ENCODE measurements at places on chromosomes 4 and X.

GRCh38 chr4:154082760-154083535 lies 294.1 kb upstream of the SFRP2 start:
- no peak for DNase-seq

- no peak for DNase-seq
These were observed 224.5 kb upstream of the GPRIN3 start for GRCh38 chr4:89531932-89532640.

DNA sequence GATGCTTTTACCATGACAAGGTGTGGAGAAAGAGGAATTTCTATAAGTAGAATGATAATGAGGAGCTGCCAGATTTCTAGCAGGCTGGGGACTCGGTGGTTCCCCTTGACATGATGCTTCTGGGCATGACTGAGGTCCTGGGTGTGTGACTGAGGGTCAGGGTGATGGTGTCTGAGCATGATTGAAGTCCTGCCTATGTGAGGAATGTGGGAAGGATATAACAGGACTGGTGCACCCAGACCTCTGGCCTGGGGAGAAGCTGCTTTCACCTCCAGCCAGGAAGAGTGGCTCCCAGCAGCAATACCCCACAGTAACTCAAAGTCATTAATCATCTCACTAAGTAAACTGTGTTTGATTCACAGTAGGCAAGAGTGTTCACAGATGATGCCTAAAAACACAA lies 17.4 kb downstream of the SORBS2 start:
- DNase-seq: no peak

DNA sequence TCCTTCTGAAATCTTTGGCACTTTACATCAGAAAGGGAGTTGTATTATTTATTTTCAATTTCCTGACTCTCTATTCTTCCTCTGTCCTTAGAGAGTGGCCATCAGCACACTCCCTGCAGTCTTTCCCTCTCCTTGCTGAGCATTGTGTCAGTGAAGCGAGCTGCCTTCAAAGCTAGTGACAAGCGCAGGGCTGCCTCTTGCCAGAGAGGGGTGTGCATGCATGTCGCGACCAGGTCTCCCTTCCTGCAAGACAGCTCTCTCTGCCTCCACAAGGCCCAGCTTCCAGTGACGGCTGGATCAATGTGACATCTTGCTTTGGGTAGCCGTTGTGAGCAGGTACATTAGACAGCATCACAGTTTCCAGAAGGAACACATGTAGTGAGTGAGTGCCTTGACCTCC lies 810.9 kb upstream of the TENM3 start:
- no peak for DNase-seq

- DNase-seq: no peak
These were observed 147.0 kb downstream of the PDGFC start for GRCh38 chr4:156824451-156825060.

GRCh38 chr4:134911941-134912340 lies 710.4 kb upstream of the PABPC4L start:
- no peak for DNase-seq

GRCh38 chr4:134708616-134709015 lies 507.0 kb upstream of the PABPC4L start:
- no peak for DNase-seq

DNA sequence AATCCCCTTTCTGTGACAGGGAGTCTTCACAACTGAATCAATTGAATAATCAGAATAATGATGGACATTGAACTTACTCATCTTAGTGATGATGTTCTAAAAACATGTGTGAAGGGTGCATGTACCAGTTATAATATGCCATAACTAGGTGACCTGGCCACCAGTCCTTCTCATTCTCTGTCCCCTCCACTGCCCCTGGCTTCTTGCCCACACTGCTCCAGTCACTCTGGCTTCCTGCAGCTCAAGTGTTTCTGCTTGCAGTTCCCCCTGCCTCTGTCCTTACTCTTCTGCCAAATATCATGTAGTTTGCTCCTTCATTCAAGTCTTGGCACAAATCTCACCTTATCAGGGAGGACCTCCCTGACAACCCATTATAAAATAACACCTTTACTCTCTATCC lies 168.1 kb upstream of the SLC7A11 start:
- peak; percentile 70 for DNase-seq

DNA sequence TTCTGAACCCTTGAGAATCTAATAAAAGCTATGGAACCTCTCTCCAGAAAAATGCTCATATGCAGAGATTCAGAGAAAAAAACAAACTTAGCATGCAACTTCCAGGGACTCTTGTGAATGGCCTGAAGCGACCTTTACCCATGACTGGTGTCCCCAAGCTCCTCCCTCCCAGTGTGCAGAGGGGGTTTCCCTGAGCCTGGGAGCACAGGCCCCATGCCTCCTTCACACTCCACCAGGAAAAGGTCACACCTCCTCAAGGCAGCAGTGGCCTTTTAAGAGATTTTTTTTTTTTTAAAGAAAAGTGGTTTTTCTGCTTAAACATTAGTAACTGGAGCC lies 13.3 kb upstream of the UBA6 start:
- DNase-seq: no peak

DNA sequence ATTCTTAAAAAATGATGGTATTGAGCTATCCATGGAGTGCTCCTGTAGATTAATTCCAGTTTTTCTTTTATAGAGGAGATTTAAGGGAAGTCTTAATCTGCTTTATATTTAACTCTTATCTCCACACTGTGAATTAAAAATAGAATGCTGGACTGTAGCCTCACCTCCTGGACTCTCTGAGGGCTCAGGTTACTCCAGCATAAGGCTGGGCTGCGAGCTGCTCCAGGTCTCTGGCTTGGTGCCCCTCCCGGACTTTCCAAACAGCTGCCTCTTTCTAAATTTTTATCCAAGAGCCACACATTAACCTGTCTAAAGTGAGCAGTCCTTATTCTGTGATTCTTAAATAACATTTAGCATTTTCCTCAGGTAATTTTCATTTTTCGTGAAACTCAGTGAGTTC lies 218.7 kb upstream of the JADE1 start:
- DNase-seq: no peak

- no peak for DNase-seq
These were observed 169.3 kb downstream of the GC start for GRCh38 chr4:71614621-71615020.

DNA sequence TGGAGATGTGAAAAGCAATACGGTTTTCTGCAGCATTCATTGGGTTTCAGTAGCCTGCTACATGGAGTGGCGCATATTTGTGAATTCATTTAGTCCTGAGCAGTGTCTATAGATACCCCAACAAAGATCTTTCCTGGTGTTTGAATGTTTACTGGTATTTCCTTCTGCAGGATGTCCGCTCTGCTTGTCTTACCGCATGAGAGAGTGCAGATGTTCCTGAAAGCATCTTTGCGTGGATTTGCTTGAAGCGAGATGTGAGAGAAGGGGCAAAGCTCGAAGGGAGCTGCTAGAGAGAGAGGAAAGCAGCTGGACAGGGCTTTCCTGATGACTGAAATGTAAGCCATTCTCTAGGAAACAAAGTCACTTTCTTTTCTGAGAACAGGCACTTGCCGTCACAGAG lies 40.9 kb upstream of the GYPA start:
- DNase-seq: no peak

- no peak for DNase-seq
These were observed 107.7 kb downstream of the FRMPD4 start for GRCh38 chrX:12245650-12246645.

DNA sequence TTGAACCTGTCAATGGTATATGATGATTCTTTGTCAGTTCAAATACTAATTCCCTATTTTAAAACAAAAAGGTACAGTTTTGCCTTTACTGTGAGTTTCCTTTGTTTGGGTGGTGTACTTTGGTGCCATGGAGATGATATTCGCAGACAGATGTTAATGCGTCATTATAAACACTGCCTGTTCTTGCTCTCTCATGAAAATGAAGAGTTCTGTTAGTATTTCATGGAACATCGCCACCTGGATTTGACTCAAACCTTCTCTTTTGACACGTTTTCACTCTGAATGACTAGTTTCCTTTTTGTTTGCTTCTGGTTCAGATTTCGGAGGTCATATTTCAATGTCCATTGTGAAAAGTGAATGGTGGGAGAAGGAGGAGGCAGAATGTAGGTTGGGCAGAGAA lies 6.9 kb upstream of the CTSO start:
- DNase-seq: no peak

DNA sequence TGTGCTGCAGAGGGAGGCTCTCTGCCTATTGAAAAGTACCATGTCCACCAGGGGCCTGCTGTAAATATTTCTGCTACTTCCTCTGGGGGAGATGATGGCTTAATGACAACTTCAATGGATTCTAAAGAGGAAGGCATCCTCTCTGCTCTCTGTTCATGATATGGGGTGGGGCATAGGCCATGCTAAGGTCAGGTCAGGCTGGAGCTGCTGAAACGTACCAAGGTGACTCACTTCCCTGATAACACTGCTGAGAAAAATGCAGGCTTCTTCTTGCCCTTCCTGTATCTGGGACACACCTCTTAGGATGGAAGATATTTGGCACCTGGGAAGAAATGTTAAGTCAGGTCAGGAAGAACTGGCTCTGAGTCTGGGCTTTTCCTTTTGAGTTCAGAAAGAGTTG lies 31.5 kb downstream of the HS3ST1 start:
- no peak for DNase-seq

GRCh38 chrX:39650768-39651347 lies 446.9 kb downstream of the BCOR start:
- no peak for DNase-seq

- no peak for DNase-seq
These were observed 23.3 kb downstream of the ARHGAP24 start for GRCh38 chr4:85498068-85498733.

DNA sequence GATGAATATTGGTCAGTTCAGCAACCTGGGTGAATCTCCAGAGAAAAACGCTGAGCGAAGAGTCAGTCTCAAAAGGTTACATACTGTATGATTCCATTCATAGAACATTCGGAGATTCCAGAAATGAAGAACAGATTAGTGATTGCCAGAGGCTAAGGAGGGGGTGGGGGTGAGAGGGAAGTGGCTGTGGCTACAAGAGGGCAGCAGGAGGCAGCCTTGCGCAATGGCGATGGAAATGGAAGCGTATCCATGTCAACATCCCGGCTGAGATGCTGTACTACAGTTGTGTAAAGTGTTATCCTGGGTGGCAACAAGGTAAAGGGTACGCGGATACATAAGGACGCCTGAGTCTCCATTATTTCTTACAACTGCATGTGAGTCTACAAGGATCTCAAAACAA lies 18.0 kb downstream of the LYAR start:
- no peak for DNase-seq

- DNase-seq: no peak
These were observed 19.4 kb upstream of the CPLX1 start for GRCh38 chr4:845233-845835.

DNA sequence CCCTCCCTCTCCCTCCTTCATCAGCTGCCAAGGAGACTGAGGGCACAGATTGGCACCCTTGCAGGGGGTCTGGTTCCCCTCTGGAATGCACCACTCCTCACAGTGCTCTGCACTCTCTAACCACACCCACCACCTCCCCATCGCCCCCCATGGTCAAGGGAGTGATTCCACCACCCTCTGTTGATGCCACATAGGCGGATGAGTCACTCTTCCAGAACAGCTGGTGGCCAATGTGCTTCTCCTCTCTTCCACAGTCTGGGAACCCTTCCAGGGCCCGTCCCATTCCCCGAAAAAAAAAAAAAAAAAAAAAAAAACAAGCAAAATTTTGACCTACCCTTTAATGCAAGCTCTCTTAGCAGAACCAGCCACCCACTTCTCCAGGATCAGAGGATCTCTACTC lies 341.3 kb upstream of the KLF3 start:
- no peak for DNase-seq

DNA sequence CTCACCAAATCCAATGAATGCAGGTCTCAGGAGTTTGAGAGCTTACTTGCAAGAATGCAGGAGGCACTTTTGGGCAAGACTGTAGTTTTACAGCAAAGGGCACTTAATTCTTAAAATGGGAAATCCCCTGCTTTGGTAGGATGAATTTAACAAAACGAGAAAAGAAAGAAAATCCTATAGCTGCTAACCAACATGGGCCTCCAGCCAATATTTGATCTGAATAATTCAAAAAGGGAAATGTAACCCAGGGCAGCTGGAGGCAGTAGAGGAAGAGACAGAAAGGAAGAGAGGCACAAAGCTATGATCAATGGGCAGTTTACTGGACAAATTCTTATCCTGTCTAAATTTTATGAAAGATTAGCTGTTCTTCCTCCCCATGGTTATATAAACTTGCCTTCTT lies 142.3 kb downstream of the SH3KBP1 start:
- no peak for DNase-seq

DNA sequence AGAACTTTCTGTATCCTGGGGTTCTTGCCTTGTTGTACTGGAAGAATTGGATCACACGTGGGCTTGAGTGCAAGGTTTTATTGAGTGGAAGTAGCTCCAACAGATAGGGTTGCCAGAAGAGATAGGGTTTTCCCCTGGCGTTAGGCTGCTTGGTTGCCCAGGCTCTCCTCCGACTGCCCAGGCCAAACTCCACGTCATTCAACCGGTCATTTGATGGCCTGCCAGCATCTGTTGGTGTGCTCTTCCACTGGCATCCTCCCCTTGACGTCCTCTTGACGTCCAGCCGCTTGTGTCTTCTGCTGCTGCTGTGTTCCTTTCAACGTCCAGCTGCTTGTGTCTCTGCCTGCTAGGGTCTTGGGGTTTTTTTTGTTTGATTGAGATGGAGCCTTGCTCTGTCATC lies 340.3 kb upstream of the ZCCHC13 start:
- DNase-seq: no peak

DNA sequence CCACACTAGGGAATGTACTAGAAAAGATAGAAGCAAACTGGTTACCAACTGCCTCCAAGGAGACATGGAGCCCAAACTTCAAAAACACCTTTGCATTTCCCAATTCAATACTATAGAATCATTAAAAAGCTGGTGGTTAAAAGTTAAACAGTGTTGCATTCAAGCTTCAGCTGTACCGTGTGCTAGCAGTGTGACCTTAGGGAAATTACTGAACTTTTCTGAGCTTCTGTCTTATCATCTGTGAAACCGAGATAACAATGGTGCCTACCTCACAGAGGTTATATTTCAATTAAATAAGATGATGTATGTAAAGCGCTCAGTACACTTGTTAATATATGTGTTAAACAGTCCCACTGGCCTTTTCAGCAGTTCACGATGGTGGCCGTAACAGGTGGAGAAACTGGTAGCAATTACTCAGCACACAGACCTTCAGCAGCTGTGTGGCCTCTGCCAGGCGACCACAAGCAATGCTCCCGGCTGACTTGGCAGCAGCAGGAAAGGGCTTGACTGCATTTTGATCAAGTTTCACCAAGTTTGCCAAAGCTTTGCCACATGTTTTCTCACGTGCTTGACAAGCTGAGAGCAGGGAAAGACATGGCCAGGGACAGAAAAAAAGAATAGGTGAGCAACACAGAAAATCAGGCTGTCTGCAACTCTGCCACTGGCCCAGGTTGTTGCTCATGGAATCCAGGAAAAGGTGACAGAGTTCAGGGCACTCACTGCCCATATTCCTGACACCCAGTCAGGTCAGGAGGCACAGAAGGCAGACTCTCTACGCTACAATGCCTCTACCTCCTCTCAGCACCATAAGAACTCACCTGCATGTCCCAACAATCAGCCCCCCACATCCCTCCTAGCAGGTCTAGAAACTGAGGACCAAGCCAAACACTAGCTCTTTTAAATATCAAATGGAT lies 72.1 kb downstream of the PARM1 start:
- DNase-seq: peak; percentile 30

GRCh38 chrX:103628386-103629317 lies at the start of gene TCEAL1:
Gene TCEAL1, plus strand, starts transcription at chrX:103628975. Its CDS starts 942 bp downstream, at chrX:103629917.
- peak; percentile 31 for DNase-seq
